ENCODE measurements at places on chromosomes 12 and 14.

- no peak for DNase-seq
Measured at GRCh38 chr14:106681161-106681560, 1154.8 kb downstream of the TMEM121 start.

DNA sequence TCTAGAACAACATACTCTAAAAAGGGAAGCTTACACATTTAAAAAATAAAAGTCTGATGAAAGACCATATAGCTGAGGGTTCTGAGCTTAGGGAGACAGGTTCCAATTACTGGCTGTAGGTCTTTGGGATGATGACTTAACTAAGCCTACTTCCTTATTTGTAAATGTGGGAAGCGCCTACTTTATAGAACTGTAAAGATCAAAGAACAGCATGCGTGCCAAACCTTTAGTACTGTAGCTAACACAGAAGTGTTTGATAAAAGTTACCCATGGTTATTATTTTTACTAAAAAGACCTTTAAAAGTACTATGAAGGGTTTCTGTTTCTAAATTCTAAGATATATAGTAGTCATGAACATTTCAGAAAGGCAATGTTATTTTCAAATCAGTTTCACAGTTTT, 35.7 kb downstream of the STK38L start:
- no peak for DNase-seq

DNA sequence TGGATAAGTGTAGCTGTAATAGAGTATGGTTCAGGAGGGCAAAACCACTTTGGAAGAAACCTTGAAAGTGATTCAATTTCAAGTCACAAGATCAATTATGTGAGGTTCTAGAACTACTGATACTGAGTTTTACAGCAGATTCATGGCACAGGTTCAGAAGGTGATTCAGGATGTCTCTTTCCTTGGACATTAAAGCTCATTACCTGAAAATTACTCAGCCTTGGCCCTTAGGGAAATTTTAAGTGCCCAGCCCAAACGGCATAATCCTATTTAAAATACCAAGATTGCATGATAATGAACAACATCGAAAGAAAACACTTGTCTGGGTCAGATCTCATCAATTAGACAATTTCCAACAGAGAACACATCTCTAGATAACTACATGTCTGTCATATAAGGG, 70.2 kb upstream of the SLC38A2 start:
- DNase-seq = no peak

DNA sequence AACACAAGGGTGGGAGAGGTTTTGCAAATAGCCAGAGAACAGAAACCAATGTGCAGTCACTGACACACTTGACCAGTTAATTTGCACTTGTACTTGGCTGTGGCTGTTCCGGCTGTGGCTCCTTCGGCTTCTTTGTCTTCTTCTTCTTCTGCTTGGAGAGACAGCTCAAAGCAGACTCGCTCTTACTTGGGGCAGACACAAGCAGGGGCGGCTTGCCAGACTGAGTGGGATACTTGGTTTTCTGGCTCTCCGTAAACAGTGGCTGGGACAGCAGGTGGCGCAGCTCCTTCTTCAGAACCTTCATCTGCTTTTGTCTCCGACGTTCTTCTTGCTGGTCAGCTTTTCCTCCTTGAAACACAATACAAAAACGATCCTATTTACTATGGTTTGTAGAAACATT, 25.0 kb downstream of the OTUB2 start:
- no peak for DNase-seq

GRCh38 chr12:88706286-88706685, 126.0 kb upstream of the KITLG start:
- no peak for DNase-seq

All from stimulated activated CD4-positive, alpha-beta T cell treated with anti-CD3 and anti-CD28 coated beads, Interleukin-4, amount 100 ng/mL, for 4 hours (primary cell).